Breast epithelium (tissue), 4 donors: ENCODE measurements at places on chromosomes 4 and X.
A peak's percentile ranks its signal among the peaks of the same experiment; 100 is the strongest.

DNA sequence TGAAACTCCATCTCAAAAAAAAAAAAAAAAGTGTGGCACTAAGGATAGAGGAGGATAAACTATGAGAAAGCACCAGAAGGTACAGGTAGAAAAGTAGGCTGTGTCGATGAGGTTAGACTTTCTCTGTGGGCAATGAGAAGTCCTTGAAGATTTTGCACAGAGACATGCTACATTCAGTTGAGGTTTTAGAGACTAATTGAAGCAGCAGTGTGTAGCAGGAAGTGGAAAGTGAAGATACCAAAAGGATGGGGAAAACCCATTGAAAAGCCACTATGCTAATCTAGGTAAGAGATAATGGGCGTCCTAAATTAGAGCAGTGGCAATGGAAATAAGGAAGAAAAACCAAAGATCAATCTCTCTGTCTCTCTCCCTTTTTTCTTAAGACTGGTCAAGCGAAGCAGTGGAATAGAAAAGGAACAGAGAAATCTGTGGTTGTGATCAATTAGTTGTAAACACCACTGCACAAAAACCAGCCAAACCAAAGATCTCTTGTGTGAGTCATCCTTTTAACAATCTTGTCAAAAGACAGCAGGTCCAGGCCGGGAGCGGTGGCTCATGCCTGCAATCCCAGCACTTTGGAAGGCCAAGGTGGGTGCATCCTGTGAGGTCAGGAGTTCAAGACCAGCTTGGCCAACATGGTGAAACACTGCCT is 3.5 kb downstream of the SPINK2 start:
- no peaks in the 10 kb centered on the region for H3K36me3 ChIP-seq
- no peaks in the 10 kb centered on the region for H3K4me1 ChIP-seq
- H3K27ac ChIP-seq = no peak overlapping the region
- H3K4me3 ChIP-seq = no peak overlapping the region

GRCh38 chr4:176837169-176837895 is 44.6 kb upstream of the VEGFC start:
- DNase-seq = no peak
- no peak overlapping the region for H3K4me3 ChIP-seq
- no peaks in the 10 kb centered on the region for H3K4me1 ChIP-seq
- no peaks in the 10 kb centered on the region for H3K27me3 ChIP-seq

DNA sequence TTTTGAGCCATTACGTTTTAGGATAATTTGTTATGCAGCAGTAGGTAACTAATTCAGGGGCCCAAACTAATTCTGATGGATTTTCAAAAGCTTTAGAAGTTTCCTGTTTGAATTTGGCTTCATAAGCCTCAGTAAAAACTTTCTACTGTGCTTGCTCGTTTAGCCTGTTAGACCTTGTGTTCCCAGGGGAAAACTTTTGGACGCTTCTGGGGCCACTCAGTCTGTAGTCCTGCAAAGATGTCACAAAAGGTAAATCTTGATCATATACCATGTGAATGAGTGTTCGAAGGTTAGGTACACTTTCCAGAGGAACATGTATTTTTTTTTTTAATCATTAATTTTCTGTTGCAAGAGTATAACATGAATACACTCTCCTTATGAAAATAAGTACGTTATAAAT is 70.7 kb downstream of the SUPT20HL2 start:
- peaks cover 15% of the 10 kb centered on the region for H3K27me3 ChIP-seq
- no peak overlapping the region for H3K27ac ChIP-seq
- no peaks in the 10 kb centered on the region for H3K4me1 ChIP-seq
- no peak for DNase-seq

DNA sequence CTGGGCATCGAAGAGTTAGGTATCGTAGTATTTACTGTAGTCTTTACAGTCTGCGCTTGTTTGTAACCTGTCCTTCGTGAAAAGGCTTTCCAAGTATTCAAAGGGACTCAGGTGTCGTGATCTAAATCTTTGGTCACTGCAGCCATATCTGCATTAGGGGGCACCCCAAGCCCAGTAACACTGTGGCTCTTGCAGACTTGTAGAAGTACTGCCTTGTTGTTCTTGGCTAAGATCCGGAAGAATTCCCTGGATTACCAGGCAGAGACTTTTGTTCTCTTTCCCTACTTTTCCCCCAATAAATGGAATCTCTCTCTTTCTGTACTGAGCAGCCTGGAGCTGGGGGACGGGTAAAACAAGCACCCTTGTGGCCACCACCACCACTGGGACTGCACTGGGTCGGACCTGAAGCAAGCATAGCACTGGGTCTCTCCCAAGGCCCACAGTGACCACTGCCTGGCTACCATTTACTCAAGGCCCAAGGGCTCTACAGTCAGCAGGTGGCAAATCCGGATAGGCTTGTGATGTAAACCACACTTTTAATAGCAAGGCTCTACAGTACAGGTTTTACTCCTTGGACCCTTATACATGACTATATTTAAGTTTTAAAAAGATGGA is 12.0 kb downstream of the CXorf58 start:
- no peaks in the 10 kb centered on the region for H3K27me3 ChIP-seq
- no peaks in the 10 kb centered on the region for H3K4me1 ChIP-seq
- H3K27ac ChIP-seq = no peak overlapping the region
- no peaks in the 10 kb centered on the region for H3K36me3 ChIP-seq
- DNase-seq = no peak
- H3K4me3 ChIP-seq = no peak overlapping the region

- no peaks in the 10 kb centered on the region for H3K36me3 ChIP-seq
- H3K4me1 ChIP-seq = no peaks in the 10 kb centered on the region
- no peaks in the 10 kb centered on the region for H3K27me3 ChIP-seq
- H3K27ac ChIP-seq = no peak overlapping the region
- H3K4me3 ChIP-seq = no peak overlapping the region
These were observed 115.4 kb downstream of the IQCM start for GRCh38 chr4:149700272-149700671.

DNA sequence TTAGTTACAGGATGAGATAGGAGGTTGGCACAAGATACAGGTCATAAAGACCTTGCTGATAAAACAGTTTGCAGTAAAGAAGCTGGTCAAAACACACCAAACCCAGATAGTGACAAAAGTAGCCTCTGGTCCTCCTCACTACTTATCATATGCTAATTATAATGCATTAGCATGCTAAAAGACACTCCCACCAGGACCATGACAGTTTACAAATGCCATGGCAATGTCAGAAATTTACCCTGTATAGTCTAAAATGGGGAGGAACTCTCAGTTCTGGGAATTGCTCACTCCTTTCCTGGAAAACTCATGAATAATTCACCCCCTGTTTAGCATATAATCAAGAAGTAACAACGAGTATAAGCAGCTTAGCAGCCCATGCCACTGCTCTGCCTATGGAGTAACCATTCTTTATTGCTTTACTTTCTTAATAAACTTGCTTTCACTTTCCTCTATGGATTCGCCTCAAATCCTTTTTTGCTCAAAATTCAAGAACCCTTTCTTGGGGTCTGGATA is 1254.4 kb downstream of the PCDH7 start:
- H3K36me3 ChIP-seq = no peaks in the 10 kb centered on the region
- no peaks in the 10 kb centered on the region for H3K27me3 ChIP-seq
- DNase-seq = no peak
- no peak overlapping the region for H3K27ac ChIP-seq
- no peaks in the 10 kb centered on the region for H3K4me1 ChIP-seq

- no peak overlapping the region for H3K27ac ChIP-seq
- DNase-seq = no peak
- no peaks in the 10 kb centered on the region for H3K36me3 ChIP-seq
- H3K4me1 ChIP-seq = no peaks in the 10 kb centered on the region
These were observed 273.0 kb downstream of the GLUD2 start for GRCh38 chrX:121320441-121320840.

- no peak overlapping the region for H3K27ac ChIP-seq
- no peak for DNase-seq
- no peaks in the 10 kb centered on the region for H3K27me3 ChIP-seq
- no peaks in the 10 kb centered on the region for H3K36me3 ChIP-seq
- no peaks in the 10 kb centered on the region for H3K4me1 ChIP-seq
These were observed 53.2 kb downstream of the SPRY1 start for GRCh38 chr4:123449780-123450179.

- DNase-seq = no peak
- H3K36me3 ChIP-seq = no peaks in the 10 kb centered on the region
- H3K27ac ChIP-seq = no peak overlapping the region
- H3K4me3 ChIP-seq = no peak overlapping the region
- H3K27me3 ChIP-seq = no peaks in the 10 kb centered on the region
- H3K4me1 ChIP-seq = no peaks in the 10 kb centered on the region
These were observed 149.5 kb downstream of the NAA11 start for GRCh38 chr4:79176351-79176750.

DNA sequence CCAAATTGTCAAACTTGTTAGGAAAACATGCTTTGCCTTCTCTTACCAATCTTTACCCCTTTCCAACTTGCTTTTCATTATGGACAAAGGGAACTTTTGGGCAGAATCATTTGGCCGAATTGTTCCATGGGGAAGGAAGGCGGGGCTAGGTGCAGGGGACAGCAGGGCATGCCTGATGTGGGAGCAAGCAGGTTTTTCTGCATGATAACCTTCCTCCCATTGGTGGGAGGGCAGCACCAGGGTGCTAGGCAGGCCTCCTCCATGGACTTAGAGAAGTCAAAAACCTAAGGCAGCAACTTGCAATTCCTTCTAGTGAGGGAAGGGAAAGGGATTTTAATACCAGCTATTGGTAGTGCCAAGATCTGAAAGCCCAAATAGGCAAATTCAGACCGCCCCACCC is 260.5 kb downstream of the MAPK10 start:
- H3K27ac ChIP-seq = no peak overlapping the region
- DNase-seq = no peak
- no peak overlapping the region for H3K4me3 ChIP-seq
- H3K27me3 ChIP-seq = no peaks in the 10 kb centered on the region

DNA sequence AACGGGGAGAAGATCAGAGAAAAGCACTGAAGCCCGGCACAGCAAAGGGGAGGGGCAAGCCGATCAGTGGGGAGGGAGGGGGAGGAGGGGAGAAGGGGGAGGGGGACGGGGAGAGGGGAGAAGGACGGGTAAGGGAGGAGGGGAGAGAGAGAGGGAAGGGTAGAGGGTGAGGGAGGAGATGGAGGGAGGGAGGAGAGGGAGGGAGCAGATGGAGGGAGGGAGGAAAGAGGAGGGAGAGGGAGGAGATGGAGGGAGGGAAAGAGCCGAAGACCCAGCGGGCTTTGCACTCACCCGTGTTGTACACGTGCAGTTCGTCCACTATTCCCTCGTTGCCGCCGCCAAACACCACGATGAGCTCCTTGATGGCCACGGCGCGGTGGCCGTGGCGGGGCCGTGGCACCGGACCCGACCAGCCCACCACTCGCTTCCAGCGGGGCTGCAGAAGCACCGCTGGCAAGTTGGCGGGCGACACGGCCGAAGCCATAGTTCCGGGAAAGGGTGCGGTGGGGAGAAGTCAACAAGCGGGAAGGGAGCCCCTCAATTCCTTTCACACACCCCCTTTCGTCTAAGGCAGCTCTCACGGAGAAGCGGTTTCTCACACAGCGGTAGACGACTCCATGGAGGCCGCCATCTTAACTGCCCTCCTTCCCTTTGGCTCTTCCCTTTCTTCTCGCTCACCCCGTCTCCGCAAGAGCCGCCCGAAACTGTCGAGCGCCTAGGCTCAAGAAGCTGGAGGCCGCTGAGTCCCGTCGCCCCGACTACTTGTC is 1.1 kb downstream of the HCFC1 start:
- peaks cover 15% of the 10 kb centered on the region for H3K4me1 ChIP-seq
- H3K27ac ChIP-seq = peak overlapping the region; percentile 99
- DNase-seq = no peak
- H3K4me3 ChIP-seq = peak overlapping the region; percentile 91
- no peaks in the 10 kb centered on the region for H3K27me3 ChIP-seq

DNA sequence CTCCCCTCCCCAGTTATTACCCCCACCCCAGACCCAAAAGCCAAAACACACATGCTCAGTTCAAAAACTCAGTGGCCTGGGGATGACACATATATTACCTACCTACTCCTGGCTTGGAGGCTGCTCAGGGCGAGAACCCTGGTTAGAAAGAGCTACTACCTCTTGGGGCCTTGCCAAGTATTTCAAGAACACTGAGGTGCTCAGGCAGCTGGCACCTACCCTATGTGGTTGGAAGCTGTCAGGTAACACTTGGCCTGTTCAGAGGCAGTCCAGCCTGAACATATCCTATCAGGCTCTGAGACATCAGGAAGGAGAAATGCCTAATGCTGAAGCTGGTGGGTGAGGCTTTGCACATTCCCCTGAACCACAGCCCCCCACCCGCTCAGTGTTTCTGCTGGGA is 4.9 kb downstream of the BCAP31 start:
- no peak overlapping the region for H3K27ac ChIP-seq
- no peaks in the 10 kb centered on the region for H3K36me3 ChIP-seq
- no peak for DNase-seq

DNA sequence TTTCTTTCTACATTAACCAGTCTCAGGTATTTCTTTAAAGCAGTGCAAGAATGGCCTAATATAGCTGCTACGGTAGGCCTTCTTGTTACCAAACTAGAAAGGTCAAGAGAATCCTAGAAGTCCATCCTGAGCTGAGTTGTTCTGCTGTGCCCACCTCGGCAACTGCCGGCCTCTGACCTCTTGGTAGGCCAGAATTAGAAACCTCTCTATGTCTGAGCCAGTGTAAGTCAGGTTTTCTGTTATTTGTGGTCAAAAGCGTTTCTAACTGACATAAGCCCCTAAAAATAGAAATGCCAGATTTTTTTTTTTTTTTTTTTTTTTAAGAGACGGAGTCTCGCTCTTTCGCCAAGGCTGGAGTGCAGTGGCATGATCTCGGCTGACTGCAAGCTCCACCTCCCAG is 43.1 kb downstream of the SOWAHB start:
- no peak overlapping the region for H3K4me3 ChIP-seq
- H3K27me3 ChIP-seq = no peaks in the 10 kb centered on the region

DNA sequence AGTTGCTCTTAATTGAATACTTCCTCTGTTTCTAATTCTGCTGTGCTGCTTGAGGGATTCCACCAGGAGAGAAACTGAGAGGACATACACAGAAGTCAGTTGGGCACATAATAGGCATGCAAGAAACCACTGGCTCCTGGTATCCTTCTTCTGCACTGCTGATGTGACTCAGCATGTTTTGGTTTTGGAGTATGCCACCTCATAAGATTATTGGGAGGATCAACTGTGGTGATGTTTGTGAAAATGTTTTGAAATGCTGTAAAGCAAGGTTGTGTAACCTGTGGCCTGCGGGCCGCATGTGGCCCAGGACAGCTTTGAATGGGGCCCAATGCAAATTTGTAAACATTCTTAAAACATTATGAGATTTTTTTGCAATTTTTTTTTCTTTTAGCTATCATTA is 119.6 kb downstream of the GATB start:
- no peak overlapping the region for H3K27ac ChIP-seq
- H3K4me3 ChIP-seq = no peak overlapping the region
- no peaks in the 10 kb centered on the region for H3K27me3 ChIP-seq
- H3K36me3 ChIP-seq = no peaks in the 10 kb centered on the region
- no peak for DNase-seq

- no peak overlapping the region for H3K27ac ChIP-seq
- no peaks in the 10 kb centered on the region for H3K4me1 ChIP-seq
- DNase-seq = no peak
- no peaks in the 10 kb centered on the region for H3K27me3 ChIP-seq
- H3K4me3 ChIP-seq = no peak overlapping the region
These were observed 258.1 kb upstream of the NEIL3 start for GRCh38 chr4:177051473-177052060.

- DNase-seq = no peak
- no peak overlapping the region for H3K27ac ChIP-seq
- no peaks in the 10 kb centered on the region for H3K4me1 ChIP-seq
- no peak overlapping the region for H3K4me3 ChIP-seq
- H3K27me3 ChIP-seq = peaks cover 66% of the 10 kb centered on the region
These were observed 89.5 kb downstream of the OR13H1 start for GRCh38 chrX:131633285-131633917.
